Stimulated activated CD8-positive, alpha-beta memory T cell treated with anti-CD3 and anti-CD28 coated beads, Interleukin-15, amount 100 ng/mL, for 48 hours (primary cell): ENCODE measurements at places on chromosomes 7 and 10.

GRCh38 chr7:2523941-2524807, 4.6 kb downstream of the LFNG start:
- no peak for DNase-seq

DNA sequence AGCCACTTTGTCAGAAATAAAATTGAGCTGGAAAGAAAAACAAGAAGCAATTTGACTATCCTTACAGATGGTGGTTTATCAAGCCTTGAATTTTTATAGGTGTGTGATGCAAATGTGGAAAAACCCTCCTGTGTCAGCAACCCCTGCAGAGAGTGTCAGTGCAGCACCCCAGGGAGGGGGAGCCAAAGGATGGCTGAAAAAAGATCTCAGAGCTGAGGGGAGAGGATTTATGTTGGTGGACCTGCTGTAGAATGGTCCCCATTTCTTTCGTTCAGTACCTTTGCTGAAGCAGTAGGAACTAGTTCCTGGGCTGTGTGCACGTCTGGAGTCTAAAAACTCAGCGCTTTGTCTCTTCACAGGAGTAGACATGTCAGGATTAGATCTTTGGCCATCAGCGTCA, 239.0 kb downstream of the PHTF2 start:
- no peak for DNase-seq

- peak; percentile 3 for DNase-seq
Observed at GRCh38 chr7:6234384-6234783, 38.0 kb downstream of the CYTH3 start.

- no peak for DNase-seq
Observed at GRCh38 chr10:117775526-117775925, 233.0 kb downstream of the EMX2 start.

DNA sequence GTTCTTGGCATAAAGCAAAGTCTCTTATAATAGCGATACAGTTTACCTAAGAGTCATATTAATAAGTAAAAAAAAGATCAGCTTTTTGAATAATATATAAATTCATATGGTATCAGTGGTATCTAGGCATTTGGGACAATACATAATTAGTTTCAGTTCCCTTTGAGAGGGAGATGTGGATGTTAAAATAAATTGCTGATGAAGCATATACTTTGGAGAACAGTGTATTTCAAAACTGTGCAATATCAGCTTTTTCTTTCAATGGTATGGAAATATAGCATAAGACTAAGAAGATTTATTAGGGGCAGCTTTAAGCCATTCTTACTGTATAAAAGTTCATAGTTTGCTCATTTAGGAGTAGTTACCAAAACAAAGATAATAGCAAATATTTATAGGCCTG, 35.5 kb downstream of the MDFIC start:
- DNase-seq = no peak

- DNase-seq = no peak
Observed at GRCh38 chr7:112970771-112971170, 115.9 kb downstream of the GPR85 start.

GRCh38 chr10:24783504-24783903, 59.8 kb upstream of the ARHGAP21 start:
- no peak for DNase-seq

GRCh38 chr10:34835908-34836508, 20.9 kb upstream of the PARD3 start:
- no peak for DNase-seq

DNA sequence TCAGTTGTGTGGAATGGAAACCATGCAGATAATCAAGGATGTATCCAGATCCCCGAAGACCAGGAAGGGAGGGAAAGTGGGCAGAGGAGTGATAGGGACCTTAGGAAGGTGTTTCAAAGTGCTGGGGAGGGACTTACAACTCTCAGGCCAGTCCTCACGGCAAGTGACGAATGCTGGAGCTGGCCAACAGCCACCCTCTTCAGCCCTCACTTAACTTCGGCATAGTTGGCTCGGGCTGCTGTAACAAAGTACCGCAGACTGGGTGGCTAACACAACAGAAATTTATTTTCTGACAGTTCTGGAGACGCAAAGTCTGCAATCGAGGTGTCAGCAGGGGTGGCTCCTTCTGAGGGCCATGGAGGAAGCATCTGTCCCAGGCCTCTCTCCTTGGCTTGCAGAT, 265.9 kb upstream of the YAE1 start:
- DNase-seq = no peak

- no peak for DNase-seq
Observed at GRCh38 chr7:2967705-2968104, 76.0 kb downstream of the CARD11 start.

DNA sequence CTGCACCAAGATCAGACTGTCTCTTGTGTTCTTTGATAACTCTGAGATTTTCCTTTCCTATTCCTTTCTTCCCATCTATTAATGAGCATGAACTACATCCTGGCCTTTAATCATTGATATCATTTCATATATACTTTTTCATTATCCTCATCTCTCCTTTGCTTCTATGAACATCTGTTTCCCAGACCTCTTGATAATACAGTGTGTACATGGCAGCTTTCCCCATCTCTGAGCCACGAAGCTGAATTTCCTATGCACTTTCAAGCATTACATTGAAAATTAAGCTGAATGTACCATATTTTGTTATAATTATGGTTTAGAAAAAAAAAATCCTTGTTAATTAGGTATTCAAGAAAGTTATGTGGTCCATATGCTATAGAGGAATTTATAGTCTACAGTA, 60.9 kb upstream of the CREB5 start:
- no peak for DNase-seq

- DNase-seq = no peak
Observed at GRCh38 chr7:14759785-14760184, 142.8 kb downstream of the DGKB start.

- no peak for DNase-seq
Observed at GRCh38 chr10:4684434-4684833, 141.6 kb upstream of the AKR1E2 start.

DNA sequence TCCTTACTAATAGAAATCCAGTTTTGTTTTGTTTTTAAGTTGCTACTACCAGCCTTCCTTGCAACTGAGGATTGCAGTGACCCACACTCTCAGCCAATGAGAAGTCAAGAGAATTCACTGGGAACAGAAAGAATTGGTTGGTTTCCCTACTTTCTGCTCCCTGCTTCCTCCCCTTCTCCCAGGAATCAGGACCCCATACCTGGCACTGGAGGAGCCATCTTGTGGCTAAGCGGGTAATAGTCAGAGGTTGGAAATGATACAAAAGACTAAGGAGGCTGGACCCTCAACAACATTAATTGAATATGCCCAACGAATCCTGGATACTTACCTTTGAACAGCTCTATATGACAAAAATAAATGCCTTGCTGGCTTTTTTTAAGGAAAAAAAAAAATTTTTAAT, 6.3 kb downstream of the TMEM176A start:
- no peak for DNase-seq

DNA sequence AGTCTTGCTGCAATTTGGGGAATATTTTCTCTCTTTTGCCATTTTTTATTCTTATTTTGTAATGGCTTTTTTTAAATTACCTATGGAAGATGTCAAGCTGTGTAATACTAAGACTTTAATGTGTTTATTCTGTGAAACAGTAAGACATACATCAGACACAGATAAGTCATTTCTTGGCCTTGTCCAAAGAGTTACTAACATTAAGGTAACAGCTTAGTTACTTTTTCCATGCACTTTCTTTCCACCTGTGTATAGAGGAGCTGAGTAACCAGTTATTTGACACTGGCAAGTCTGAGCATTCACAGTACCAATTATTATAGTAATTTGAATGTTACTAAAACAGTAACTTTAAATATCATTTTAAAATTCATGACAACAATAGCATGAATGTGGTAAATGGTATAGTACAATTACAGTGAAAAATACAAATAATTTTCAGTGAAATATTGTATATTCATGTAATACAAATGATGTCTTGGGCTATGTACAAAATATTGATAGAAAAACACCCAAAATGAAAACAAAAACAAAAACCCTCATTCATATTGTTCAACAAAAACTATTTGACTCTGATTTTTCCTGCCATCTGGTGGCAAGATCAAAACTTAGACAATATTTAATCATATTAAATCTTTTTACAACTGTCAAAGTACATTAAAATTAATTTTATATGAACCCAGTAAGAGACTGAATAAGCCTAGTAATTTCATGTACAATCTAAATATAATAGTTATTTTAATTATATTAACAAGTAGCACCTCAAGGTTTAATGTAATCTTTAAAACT, 259.8 kb upstream of the SEMA3A start:
- no peak for DNase-seq

DNA sequence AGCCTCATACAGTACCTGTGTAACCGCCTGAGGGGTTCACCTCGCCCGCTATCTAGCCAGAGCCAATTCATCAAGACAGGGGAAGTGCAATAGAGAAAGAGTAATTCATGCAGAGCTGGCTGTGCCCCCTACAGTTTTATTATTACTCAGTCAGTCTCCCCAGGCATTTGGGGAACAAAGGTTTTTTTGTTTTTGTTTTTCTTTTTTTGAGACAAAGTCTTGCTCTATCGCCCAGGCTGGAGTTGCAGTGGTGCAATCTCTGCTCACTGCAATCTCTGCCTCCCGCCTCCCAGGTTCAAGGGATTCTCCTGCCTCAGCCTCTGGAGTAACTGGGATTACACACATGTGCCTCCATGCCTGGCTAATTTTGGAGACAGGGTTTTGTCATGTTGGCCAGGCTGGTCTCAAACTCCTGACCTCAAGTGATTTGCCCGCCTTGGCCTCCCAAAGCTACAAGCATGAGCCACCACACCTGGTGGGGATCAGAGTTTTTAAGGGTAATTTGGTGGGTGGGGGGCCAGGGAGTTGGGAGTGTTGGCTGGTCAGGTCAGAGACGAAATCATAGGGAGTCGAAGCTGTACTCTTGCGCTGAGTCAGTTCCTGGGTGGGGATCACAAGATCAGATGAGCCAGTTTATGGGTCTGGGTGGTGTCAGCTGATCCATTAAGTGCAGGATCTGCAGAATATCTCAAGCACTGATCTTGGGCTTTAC, 116.5 kb downstream of the MARCHF5 start:
- no peak for DNase-seq

GRCh38 chr7:140322759-140323158, 75.6 kb downstream of the SLC37A3 start:
- no peak for DNase-seq

- no peak for DNase-seq
Observed at GRCh38 chr7:154777489-154777888, 225.4 kb downstream of the PAXIP1 start.

- DNase-seq = no peak
Observed at GRCh38 chr7:28142650-28143049, 37.9 kb downstream of the JAZF1 start.
